Astrocyte of the spinal cord (primary cell): ENCODE measurements at places on chromosomes 12 and 14.

DNA sequence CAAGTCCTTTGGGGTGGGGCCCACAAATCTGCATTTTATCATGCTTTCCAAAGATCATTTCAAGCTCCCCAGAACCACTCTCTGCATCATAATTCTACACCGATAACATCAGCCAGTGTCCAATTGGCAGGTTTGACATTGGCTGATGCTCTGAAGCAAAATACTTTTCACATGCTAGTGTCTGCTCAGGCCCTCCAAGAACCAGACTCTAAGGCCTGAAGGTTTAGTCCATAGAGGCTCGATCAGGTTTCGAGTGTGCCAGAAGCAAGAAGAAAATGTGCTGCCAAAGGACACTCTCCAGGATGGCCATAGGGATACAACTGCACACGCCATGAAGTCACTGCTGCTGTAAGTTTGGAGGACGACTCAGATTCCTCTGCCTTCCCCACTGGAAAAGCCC, 280.3 kb downstream of the KSR2 start:
- no peak for DNase-seq

DNA sequence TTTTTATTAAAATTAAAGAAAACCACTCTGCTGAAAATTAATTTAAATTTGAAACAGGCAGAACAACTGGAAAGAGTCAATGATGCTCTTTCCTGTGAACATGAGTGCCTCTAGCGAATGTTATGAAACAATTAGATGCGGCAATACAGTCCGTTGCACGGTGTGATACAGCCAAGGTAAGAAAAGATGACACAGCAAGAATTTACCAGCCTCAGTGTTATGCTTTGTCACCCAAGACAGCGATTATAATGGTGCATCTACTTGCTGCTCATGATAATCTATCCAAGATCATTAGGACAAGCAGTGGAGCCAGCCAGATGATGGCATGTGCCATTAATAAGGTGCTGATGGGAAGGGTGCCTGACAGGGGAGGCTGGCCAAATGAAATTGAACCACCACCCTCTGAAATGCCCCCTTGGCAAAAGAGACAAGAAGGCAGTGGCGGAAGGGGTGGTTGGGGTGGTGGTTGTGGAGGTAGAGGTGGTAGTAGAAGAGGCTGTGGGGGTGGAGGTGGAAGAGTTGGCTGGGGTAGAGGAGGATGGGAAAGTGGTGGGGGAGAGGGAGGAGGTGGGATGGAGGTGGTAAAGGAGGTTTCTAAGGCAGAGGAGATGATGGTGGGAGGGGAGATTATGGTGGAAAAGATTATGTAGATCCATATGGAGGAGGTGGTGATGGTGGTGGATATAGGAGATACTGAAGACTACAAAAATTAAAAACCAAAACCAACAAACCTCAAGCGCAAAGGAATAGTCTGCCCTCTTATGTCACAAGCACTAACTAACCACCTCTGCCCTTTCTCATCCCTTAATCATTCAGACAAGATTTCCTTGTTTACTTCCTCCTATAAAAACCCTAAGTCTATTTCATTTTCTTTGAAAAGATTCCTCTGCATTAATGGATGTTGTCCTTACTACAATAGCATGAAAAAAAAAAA, 4.0 kb upstream of the RESF1 start:
- no peak for DNase-seq

- DNase-seq: no peak
Measured at GRCh38 chr12:100528471-100529127, 44.9 kb upstream of the GAS2L3 start.

GRCh38 chr14:49636866-49637265, 1.8 kb upstream of the DNAAF2 start:
- no peak for DNase-seq

DNA sequence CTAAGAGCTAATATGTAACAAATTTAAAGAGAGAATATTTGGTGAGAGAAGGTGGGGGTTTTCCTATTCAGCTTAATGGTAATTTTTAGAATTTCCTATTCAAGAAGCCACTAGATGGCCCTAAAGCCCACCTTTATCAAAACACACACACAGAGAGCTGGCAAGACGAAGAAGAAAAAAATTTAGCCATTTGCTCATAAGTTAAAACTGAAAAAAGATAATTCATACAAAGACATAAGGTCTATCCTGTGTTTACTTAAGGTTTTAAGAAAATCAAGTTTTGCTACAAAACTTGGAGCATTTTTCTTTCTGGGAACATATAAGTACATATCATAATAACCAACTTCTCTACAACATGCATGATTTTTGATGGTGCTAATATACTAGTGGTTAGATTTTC, 46.8 kb upstream of the PCED1B start:
- DNase-seq: peak; percentile 81
